ENCODE measurements at places on chromosomes 7 and 10.

GRCh38 chr7:106659963-106660861 is 746 bp downstream of the CCDC71L start:
- peak; percentile 73 for DNase-seq

DNA sequence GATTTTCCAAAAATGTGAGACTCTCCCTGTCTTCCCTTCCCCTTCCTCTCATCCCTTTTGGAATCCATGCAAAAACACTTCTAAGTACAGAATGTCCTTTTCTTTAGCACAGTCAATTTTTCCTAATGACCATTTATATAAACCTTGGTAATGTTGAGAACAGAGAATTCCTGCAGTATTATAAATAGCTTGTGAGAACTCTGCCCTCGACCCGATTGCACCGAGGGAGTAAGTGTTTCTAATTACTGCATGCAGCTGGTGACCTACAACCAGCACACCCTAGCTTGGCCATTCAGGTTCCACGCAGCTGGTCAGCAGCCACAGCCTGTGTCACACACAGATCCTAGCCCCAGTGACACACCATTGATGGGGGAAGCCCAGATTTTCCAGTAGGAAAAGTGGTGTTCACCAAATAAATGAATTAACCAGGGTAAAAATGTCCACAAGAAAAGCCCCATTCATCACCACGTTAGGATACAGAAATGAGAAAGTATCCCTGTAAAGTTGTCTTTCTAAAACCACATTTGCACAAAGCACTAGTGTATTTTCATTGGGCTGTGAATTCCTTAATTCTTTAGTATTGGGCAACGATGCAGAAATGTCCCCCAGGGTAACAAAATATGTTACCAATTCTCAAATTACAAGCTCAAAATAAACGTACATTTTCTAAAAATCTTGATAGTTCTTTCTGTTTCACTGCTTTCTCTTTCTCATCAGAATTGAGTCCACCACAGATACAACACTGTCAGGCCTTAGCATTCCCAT is 499.0 kb upstream of the KLF6 start:
- peak; percentile 79 for DNase-seq

DNA sequence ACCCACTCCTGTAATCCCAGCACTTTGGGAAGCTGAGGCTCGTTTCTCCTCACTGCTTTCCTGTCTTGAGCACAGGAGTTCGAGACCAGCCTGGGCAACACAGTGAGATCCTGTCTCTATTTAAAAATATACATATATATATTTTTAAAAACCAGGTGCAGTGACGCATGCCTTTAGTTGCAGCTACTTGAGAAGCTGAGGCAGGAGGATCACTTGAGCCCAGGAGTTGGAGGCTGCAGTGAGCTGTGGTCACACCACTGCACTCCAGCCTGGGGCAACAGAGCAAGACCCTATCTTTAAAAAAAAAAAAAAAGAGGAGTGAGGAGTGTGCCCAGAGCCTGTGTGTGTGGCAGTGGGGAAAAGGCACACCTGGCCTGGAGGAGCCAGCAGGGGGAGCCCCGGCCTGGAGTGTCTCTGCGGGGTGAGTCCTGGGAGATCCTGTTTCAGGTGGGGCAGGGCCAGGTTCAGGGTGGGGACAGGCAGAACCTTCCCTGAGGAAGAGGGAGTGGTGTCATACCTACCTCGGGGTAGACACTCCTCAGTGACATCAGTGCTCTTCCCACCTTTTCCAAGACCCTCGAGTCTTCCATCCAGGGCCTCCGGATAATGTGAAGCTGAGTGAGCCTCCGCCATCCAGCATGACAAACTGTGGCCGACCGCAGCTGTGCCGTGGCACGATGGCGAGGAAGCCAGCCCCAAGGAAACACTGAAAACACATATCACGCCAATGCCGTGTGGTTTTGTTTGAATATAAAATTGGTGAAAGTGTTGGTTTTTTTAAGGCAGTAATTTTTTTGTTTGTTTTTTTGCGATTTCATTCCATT is 9.0 kb upstream of the ARPC1B start:
- no peak for DNase-seq

- DNase-seq: no peak
Measured at GRCh38 chr7:23544913-23545354, 13.2 kb upstream of the TRA2A start.

DNA sequence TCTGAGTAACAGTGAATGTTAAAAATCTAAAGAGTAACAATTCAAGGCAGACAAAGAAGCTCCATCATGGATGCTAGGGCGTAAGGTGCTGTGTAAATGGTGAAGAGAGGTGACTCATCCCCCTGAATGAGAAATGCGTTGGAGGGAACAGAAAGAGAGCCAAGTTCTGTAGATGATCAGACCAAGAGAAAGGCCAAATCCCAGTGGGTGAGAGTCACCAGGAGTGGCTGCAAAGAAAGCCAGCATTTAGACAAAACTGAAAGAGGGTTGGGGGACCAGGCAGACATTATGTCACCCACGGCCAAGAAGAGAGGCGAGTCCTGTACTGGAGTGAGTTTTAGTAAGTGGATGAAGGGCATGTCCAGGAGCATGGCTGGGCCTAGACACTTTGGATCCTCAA is 153.1 kb downstream of the TRIL start:
- no peak for DNase-seq

DNA sequence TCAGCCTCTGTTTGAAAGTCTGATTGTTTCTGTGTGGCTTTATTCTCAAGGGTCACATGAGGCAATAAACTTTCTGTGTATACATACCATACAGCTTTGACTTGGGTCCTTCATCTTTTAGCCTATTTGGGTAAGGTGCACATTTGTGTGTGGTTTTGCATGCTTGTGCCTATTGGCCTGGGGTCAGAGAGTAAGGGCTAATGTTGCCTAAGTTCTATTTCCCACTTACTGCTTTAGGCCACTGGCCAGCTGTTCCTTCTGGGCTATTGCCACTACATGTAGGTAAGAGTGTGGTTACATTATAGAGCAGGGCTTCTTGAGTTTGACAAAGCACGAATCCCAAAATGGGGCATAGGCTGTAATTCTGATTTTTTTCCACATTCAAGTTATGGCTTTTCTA is 21.8 kb downstream of the BBIP1 start:
- no peak for DNase-seq

DNA sequence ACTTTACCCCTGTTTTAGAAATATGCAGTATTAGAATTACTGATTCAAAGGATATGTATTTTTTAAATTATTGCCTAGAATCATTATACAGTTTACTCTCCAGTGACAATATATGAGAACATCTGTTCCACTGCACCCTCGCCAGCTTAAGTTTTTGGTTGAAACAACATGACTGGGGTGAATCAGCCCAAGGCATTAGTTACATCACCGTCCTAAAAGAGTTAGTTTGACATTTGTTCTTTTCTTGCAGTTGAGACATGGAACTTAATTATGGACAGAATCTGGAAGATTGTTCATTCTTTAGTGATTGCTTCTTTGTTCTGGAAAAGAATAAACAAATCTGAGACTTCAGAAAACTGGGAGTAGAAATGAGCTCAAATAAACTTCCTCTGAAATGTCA is 167.3 kb upstream of the DKK1 start:
- no peak for DNase-seq

- DNase-seq: no peak
Measured at GRCh38 chr10:43264965-43265798, 1.7 kb downstream of the RASGEF1A start.

DNA sequence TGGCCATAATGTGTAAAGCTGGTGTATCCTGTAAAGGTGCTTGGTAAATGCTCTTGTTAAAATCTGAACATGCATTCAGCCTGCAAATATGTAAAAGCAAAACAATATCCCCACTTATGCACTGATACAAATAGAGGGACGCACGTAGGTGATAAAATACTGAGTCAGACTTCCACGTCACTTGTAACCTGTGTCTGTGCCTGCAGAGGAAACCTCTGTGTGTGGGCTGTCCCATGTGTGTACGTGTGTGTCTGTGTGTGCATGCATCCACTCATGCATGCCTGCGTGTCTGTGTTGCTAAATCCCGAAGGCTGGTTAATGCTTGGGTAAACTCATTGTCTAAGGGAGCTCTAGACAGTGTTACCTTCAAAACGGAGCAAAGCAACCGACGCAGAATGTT is 68.9 kb downstream of the KLF6 start:
- no peak for DNase-seq

DNA sequence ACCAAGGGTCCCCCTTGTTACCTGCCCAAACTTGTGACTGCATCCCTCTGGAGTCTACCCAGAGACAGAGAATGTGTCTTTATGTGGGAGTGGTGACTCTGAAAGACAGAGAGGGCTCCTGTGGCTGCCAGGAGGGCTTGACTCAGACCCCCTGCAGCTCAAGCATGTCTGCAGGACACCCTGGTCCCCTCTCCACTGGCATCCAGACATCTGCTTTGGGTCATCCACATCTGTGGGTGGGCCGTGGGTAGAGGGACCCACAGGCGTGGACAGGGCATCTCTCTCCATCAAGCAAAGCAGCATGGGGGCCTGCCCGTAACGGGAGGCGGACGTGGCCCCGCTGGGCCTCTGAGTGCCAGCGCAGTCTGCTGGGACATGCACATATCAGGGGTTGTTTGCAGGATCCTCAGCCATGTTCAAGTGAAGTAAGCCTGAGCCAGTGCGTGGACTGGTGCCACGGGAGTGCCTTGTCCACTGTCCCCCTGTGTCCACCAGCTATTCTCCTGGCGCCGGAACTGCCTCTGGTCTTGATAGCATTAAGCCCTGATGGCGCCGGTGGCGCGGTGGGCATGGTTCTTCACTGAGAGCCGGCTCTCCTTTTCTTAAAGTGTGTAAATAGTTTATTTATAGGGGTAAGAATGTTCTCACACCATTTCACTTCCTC is 19.4 kb upstream of the SH2D4B start:
- DNase-seq: no peak

- no peak for DNase-seq
Measured at GRCh38 chr10:14587540-14588083, 187.1 kb downstream of the FAM107B start.

DNA sequence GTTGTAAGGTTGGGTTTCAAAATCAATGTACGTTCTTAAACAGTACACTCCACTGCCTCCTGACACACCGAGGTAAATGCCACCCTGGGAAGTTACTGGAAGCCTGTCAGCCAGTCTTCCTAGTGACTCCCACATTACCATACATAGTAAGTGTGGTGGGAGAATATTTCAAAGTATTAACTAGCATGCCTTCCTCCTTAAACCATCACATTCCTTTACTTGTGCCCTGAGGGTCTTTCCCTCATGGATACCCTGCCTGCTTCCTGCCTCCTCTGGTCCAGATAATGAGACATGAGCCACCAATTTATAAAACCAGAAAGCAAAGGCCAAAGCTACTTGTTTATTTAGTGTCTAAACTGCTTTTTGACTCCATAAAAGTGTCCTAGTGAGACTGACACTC is 23.3 kb upstream of the SORCS3 start:
- DNase-seq: no peak

DNA sequence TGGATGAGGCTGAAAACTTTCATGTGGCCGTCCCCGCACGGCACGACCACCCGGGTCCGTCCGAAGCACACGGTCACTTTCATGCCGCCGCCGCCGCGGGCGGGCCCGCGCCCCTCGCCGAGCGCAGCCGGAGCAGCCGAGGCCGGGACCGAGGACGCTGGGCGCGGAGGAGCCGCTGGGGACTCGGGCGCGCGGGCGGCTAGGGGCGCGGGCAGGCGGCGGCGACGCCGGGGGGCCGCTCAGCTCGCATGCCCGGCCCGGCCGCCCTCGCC is 247 bp downstream of the PARD3 start:
- DNase-seq: no peak

- no peak for DNase-seq
Measured at GRCh38 chr7:148783801-148784527, 85.3 kb downstream of the CUL1 start.

Data from femur (tissue), 1 donor.